ENCODE measurements at places on chromosomes 16 and 17. TPM values are rescaled to one million over a fixed set of nuclear protein-coding genes. Genes with fewer than 3 reads are reported as not detected.
A peak's percentile ranks its signal among the peaks of the same experiment; 100 is the strongest.

DNA sequence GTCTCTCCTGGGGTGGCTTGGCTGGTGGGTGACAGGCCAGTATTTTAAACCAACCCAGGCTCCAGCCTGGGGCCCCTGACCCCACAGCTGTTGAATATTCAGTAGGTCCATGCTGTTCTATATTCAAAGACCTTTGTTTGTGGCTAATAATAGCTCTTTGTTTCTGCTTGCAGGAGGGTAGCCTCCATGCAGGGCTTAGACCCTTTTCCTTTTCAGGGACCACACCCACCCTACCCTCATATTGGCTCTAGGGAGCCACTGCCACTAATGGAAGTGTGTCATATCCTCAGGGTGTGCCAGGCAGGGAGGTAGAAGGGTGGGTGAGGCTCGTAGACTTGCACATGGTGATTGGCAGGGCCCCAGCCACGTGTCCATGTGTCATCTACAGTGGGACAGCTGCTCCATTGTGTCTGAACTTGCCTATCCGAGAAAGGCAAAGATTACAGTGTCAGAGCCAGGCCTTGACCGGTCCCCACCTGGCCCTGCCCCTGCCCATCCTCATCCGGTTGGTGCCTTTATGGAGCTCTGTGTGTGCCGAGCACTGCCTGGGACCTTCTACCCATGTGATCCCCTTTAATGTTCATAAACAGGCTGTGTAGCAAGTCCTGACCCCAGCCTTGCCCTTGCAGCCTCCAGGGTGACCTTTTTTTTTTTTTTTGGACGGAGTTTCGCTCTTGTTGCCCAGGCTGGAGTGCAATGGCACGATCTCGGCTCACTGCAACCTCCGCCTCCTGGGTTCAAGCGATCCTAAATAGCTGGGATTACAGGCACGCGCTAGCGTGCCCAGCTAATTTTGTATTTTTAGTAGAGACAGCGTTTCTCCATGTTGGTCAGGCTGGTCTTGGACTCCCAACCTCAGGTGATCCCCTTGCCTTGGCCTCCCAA is 22.1 kb downstream of the TMC7 start:
- DNase-seq: peak; percentile 26

CYTH1 gene
- 26.8 TPM for total RNA-seq

- no peak for DNase-seq
Observed at GRCh38 chr16:29023279-29024277, 38.7 kb downstream of the LAT start.

GRCh38 chr17:5234645-5235576 is at the start of gene SCIMP:
SCIMP (minus strand) TSS chr17:5234860; CDS start chr17:5234755, 105 bp downstream.
- DNase-seq: no peak

DNA sequence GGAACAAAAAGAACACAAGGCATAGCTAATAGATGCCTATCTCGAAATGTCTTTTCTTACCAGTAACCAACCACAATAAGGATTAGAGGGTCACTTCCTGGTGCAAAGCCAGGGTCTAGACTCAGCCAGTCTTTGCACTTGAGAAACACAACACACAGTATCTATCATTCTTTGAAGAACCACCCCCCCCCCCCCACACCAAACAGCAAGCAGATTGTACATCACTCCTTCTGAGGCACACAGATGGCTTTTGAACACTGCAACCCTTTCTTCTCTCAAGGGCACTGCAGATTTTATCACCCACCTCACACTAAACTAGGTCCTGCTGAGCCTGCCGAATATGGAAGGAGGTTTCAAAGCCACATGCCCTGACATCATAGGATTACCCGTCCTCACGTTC is 145.6 kb downstream of the AATF start:
- DNase-seq: no peak

DNA sequence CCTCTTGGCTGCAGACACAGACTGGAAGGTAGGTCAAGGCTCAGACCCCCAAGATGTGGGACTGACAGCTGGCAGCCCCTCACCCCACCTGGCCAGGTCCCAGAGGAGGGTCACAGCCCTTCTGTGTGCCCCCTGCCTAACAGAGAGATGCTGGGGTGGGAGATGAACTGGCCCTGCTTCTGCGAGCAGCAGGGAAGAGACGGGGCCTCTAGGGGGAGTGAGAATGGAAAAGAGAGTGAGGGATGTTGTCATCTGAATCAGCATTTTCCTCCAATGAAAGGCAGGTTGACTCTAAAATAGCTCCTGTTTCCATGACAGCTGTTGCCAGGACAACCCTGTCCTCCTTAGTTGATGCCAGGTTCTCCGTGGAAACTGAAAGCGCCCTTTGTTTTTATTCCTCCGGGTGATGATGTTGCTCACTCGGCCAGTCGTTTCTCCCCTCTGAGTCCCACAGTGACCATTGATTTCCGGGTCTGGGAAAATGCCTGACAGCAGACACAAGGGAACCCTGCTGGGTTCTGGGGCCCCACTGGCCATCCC is 4.9 kb upstream of the NDRG4 start:
- peak; percentile 91 for DNase-seq

GRCh38 chr16:19744670-19745069 is 26.6 kb downstream of the IQCK start:
- no peak for DNase-seq

GRCh38 chr17:32266051-32266388 is 388 bp downstream of the RHBDL3 start:
- no peak for DNase-seq

DNA sequence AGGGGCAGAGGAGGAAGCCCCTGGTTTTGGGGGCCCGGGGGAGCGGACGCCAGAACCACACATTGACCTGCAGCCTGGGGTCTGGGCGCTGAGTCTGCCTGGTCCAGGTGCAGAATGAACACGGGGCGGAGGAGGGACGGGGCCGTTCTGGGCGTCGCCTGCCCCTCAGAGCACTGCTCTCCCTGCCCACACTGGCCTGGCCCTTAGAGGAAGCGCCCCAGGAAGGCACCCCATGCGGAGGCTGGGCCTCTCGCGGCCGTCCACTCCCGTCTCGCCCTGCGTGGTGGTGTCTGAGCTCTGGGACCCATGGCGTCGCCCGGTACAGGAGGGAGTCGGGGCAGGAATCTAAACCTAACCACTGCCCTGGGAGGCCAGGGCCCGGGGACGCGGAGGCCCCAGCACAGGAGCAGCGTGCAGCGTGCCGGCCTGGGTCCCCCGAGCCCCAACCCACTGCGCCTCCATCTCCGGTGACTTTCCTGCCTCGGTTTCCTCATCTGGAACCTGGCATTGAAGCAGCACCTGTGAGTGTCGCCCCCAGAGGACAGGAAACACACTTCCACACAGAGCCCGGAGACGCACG is 4.3 kb downstream of the TPSD1 start:
- no peak for DNase-seq

CD79B gene
- 0.86 TPM for total RNA-seq

TBX21 gene
- total RNA-seq: not detected

GRCh38 chr16:28823291-28823872 is 583 bp downstream of the ATXN2L start:
- DNase-seq: peak; percentile 22

EXOC3L1 gene
- 0.44 TPM for total RNA-seq

DNA sequence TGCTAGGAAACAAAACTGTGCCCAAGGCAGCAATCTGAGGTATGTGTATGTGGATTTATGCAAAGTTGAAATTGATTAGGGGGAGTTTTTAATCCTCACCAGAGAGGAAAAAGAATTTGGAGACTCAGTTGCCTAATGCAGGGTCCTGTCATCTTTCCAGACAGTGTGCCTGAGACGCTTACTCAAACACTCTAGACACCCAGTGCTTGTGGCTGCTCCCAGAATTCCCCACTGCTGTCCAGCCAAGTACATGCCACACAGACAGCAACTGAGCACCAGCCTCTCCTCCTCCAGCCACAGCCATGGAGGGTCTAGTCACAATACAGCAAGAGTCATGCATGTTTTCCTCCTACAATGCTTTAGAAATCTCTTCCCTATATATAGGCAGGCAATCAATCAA is 118.1 kb downstream of the HIC1 start:
- no peak for DNase-seq

CCL7 gene
- total RNA-seq: not detected

SHCBP1 gene
- total RNA-seq: 18.7 TPM

DNA sequence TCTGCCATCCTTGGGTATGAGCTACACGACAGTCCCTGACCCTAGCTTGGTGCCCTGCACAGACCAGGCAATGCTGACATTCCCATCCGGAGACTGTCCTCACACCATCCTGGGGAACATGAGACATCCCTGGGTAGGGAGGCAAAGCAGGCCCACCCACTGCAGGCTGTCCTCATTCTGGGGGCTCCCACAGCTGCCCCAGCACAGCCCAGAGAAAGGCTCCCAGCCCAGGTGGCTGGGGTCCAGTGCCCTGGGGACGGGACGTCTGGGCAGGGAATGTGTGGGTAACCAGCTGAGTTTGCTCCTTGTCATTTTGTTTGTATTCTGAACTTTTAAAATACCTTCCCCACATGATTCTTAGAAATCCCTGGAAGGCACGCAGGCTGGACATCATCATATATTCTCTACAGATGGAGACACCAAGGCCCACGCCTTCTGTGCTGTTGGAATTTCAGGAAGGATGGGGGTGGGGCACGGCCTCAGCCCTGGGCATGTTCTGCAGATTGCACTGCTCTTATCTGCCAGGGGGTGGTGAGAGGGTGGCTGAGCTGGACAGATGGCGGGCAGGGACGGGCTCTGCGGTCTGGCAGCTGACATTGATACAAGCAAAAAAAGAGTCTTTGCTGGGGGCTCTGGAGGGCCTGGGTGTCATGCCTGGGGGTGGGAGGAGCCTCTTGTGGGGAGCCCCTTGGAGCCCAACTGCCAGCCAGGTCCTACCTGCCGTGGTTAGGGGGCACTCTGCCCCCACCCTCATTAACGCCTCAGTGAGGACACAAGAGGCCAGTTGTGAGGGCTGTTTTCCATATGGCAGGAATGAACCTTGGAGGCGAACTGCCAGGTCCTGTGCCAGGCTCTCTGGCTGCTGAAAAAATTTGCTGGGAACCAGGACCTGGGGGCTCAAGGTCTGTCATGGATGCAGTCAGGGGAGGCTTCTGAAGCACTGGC is 28.4 kb downstream of the LRRC75A start:
- no peak for DNase-seq

- DNase-seq: no peak
Observed at GRCh38 chr17:17506893-17507464, 10.8 kb upstream of the RASD1 start.

- DNase-seq: peak; percentile 81
Observed at GRCh38 chr17:75827308-75828075, 16.7 kb downstream of the UNC13D start.

CHST5 gene
- 1.5 TPM for total RNA-seq

KRT32 gene
- not detected for total RNA-seq

CRHR1 gene
- 0.41 TPM for total RNA-seq
